ENCODE measurements at places on chromosomes 6 and 20.

DNA sequence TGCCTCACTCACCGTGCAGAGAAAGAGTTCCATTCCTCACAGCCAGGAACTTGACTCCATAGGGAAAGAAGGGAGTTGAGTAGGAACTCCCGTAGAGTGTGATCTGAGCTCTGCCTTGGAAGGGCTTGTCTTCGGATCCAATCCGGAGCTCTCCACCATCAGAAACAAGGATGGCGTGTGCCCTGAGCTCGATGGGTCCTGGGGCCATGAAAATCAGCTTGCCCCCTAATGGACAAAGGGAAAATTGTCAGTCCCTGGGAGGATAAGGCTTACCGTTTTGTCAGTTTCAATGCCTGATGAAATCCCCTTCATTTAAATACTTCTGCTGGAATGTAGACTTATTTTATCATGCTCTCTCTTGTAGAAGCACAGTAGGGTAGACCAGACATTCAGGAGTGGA is 153.3 kb downstream of the PKHD1 start:
- no peak for DNase-seq

- no peak for DNase-seq
Measured at GRCh38 chr6:3809515-3809891, 39.7 kb upstream of the FAM50B start.

DNA sequence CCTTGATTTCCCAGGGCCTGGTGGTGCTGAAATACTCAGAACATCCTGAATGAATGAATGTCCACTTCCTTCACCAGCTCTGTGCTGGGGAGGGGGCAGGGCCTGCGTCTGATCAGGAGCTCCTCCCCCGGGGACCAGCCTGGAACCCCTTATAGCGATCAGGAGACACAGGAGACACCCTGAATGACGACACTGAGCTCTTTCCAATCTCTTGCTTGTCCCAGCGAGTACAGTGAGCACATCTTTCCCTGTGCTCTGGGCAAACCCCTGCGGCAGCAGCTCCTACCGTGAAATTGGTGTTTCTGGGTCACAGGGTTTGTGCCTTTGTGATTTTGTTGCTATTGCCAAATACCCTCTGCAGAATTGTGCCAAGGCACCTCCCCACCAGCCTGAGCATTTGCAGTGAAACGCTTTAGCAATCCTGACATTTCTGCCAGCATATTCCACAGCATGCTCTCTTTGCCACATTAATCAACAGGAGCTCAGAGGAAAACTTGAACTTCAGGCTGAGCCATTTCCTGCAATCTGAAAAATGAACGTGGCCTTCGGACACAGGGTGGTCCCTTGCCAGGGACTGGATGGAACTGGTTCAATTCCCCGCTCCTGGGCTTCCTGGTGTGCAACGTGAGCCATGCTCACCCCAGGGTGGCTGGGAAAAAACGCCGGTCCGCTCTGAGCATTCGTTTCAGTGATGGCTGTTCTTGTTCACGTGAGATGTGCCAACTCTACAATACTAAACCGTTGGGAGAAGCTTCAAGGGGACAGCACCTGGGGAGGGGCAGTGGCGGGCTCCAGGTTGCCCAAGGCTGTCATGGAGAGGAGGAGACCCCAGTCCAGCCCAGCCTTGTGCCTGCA is 23.1 kb upstream of the MRGBP start:
- DNase-seq = no peak

GRCh38 chr6:156778454-156779205 is 1.5 kb downstream of the ARID1B start:
- peak; percentile 33 for DNase-seq

- no peak for DNase-seq
Measured at GRCh38 chr6:127317388-127318128, 25.9 kb downstream of the ECHDC1 start.

- DNase-seq = no peak
Measured at GRCh38 chr6:35082046-35082732, 59.0 kb downstream of the TCP11 start.

- no peak for DNase-seq
Measured at GRCh38 chr6:27897580-27898206, 14.5 kb downstream of the OR2B2 start.

DNA sequence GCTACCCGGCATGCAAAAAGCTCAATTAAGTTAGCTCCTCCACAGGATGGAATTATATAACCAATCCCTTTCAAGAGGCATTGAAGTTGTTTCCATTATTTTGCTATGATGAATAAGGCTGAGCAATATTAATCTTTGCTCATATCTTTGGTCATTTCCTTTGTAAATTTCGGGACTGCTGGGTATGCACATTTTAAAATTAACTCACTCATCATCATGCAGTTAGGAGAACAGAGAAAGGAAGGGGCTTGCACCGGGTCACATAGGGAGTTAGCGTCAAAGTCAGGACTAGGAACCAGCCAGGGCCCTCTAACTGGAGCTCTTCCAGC is 430 bp upstream of the FAM110A start:
- DNase-seq = no peak

GRCh38 chr20:54843865-54844264 is 368.5 kb downstream of the DOK5 start:
- no peak for DNase-seq

DNA sequence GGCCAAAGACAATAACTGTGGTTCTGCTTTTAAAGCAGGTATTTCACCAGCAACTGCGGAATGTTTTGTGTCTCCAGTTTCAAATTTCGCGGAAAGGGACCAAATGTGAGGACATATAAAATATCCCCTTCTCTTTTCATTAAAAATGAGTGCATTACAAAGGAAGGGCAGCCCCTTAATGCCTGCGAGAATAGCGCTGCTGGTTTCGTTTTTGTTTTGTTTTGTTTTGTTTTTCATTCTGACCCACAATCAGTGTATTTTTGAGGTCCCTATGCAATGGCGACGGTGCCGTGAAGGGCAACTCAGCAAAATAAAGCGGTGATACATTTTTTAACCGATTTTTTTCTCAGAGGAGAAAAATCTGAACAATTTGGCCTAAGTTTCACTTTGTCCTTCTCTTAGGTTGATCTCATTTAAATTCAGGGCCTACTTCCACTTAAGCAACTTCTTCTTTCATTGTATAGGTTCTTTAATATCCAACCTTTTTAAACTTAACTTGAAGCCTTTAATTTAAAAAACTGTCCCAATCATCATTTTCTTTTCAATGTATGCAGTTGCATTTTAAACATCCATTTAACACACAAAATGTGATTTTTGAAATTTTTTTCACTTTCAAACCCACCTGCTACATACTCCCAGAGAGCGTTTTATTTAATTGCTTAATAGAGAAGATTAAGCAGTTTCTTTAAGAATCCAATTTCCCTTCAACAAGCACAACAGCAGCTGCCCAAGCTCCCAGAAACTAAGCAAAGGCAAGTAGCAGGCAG is 2.9 kb upstream of the HIVEP2 start:
- DNase-seq = no peak

GRCh38 chr20:10721137-10721896 is 47.5 kb upstream of the JAG1 start:
- no peak for DNase-seq

GRCh38 chr6:21359926-21360325 is 233.6 kb upstream of the SOX4 start:
- no peak for DNase-seq

GRCh38 chr6:83589076-83589475 is 76.7 kb downstream of the PRSS35 start:
- no peak for DNase-seq

- DNase-seq = peak; percentile 58
Measured at GRCh38 chr20:46757754-46758678, 48.6 kb downstream of the SLC2A10 start.

Measured in fibroblast of mammary gland (primary cell).